ENCODE measurements at places on chromosomes 2 and 18.

- DNase-seq = no peak
Observed at GRCh38 chr2:149528983-149529382, 58.6 kb downstream of the MMADHC start.

DNA sequence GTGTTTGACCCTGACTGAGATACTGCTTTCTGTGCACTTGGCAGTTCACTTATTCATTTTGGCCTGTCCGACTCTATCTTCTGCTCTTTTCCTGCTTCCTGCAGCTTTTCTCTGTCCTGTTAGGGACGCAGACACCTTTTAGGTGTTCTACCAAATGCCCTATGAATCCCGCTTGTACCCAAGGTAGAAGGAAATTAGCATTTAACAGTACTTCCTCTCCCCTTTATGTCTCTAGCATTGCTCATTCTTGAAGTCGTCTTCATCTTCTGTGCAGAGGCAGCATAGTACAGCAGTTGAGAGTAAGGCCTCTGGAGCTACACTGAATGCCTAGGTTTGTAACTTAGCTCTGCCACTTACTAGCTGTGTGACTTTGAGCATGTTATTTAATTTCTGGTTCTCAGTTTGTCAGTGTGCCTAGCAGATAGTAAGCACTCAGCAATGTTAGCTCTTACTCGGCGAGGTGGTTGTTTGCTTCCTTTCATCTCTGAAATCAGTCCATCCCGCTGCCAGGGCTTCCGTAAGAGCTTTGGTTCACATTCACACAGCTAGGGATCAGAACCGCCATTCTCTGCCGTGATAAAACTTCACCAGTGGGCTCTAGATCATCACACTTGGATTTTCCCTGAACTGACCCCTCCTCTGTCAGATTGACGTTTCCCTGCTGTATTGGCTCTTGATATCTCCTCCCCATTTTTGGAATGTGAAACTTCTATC lies 1.4 kb downstream of the CCT7 start:
- DNase-seq = no peak

GRCh38 chr2:28615706-28616105 lies 119.8 kb downstream of the PLB1 start:
- no peak for DNase-seq

GRCh38 chr18:56579451-56579850 lies 58.9 kb downstream of the TXNL1 start:
- no peak for DNase-seq

DNA sequence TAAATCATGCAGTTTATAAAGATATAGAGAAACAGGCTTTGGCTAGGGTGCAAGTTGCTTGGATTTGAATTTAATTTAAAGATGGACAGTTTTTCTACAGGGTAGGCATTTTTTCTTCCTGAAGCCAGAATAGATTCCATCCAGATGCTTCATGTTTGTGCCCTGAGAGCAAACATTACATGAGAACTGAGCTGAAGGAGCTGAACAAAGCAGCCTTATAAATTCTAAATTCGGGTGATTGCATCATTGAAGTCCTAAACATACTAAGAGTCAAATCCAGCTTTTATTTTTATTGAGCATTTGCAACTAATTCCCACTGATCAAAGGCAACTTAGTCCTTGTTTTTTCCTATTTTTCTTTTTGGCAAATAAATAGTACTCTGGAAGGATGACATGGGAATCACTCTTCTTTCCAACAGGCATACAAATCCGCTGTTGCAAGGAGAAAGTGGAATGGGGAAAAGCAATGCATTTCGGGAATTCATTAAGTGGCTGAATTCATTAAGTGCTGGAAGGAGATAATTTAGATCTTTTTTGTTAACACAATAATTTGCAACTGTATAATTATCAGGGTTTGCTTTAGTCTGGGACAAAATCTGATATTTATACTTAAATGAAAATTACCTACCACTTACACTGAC lies 828.0 kb downstream of the SLC4A3 start:
- no peak for DNase-seq

GRCh38 chr2:43764086-43764705 lies 9.6 kb upstream of the DYNC2LI1 start:
- DNase-seq = no peak

DNA sequence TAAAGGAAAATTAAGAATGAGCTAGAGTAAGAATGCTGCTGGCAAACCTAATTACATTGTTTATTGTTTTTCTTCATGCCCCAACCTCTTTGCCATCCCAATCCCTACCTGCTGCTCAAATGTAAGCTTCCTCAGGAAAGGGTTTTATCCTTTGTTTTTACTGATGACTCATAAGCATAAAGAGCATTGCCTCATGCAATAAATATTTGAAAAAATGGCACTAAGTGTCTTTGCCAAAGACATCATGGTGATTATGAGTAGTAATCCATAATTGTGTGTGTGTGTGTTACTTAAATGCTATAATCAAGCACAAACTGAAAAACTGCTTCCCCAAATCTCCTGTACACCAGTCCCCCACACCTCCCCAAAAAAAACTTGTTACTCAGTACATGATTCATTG lies 53.4 kb downstream of the DNER start:
- DNase-seq = no peak

GRCh38 chr2:85748985-85749875 lies 4.6 kb upstream of the ATOH8 start:
- no peak for DNase-seq

- no peak for DNase-seq
Observed at GRCh38 chr2:53987336-53987921, 16.6 kb upstream of the PSME4 start.

- no peak for DNase-seq
Observed at GRCh38 chr2:241863536-241863954, 4.9 kb upstream of the PDCD1 start.

DNA sequence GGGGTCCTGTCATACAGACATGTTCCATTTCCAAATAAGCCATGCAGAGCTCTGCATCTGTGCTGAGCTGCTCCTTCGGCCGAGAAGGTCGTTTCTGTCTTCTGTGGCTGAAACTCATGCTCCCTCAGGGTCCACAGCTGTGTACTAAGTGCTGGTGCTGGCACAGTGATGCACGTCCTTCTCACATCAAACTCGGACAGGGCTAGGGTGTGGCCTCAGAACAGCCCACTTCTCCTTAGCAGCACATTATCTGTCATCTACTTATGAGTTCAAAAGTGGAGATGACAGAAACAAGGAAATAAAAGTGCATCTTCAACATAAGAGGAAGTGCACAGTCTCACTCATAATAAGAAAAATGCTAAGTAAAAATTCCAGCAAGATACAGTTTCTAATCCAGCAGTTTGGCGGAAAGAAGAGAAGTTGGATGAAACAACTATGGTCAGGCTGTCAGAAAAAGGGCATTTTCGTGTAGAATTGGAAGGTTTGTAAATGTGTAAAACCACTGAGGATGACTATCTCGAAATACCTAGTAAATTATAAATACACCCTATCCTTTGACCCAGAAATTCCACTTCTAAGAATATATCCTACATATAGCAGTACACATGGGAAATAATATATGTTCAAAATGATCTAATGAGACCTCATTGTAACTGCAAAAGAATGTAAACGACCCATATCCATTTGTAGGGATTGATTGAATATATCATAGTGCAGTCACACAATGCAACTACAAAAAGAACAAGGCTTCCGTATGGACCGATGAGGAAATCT lies 53.7 kb upstream of the APCDD1 start:
- no peak for DNase-seq

- DNase-seq = no peak
Observed at GRCh38 chr18:49276680-49277079, 183.8 kb downstream of the DYM start.

GRCh38 chr18:11179959-11180519 lies 30.7 kb upstream of the PIEZO2 start:
- no peak for DNase-seq

GRCh38 chr2:33024758-33025157 lies 78.0 kb downstream of the LTBP1 start:
- DNase-seq = no peak

GRCh38 chr2:58769864-58770234 lies 528.7 kb upstream of the FANCL start:
- no peak for DNase-seq

DNA sequence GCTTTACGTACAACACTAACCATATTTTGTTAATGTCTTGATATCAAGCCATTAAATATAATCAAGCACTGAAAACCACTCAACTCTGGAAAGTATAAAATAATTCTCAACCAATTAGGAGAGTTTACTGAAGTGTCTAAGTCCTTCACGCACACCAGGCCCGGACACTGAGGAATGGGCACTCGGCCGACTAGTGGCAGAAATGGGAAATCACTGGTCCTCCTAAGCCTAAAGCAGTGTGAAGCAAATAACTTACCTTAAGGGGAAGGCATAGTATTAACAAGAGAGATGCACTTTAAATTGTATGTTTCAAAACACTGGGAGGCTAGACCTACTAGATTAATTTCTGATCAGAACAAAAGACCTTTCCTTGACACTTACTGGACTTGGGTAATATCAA lies 45.7 kb downstream of the FAM210A start:
- no peak for DNase-seq

DNA sequence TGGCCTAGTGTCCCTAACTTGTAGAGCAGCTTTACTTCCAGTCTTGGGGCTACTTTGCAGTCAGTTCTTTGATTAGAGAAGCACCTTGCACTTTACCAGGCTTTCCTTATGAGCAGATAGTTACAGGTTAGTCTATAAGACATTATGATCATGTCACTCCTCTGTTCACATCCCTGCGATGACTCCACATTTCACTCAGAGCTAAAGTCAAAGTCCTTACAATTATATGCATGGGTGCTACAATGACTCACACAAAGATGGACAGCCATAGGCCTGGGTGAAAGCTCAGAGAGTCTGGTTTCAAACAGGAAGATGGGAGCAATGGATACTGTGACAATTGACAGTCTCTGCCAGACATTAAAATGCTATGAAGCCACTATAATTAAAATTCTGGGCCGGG lies 27.1 kb upstream of the SSB start:
- no peak for DNase-seq

GRCh38 chr2:47206181-47206580 lies 51.1 kb upstream of the STPG4 start:
- no peak for DNase-seq

DNA sequence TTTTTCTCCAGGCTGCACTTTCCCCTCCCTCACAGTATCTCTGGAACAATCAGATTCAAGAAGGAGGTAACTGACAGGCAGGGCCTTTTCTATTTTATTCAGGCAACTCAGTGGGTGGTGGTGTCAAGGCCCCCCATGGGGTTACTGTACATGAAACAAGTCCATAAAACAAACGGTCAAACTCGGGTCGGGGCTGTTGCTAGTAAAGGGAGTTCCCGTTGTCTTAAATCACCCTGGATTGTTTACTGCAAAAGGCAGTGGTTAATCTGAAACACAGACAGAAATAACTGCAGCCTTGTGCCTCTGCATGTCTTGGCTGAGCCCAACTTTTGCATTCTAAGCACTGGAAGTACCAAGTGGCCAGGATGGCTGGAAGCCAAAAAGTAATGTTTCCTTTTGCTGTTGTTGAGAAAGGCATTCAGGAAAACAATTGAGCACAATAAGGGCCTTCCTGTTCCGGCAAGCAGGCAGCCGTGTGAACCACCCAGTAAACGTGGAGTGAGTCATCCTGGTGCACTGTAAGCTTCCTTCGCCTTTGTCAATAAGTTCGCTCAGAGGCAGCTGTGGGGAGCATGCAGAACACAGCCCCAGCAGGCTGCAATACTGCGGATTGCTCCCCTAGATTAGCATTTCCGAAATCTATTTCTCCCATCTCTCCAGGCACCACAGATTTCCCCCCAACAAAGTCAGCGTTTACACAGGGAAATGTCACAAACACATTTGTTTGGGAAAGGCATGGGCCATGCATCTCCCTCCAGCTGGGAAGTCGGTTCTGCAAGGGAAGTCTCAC lies 149.6 kb downstream of the IRS1 start:
- DNase-seq = no peak

GRCh38 chr2:10332402-10333246 lies 29.9 kb downstream of the HPCAL1 start:
- no peak for DNase-seq

GRCh38 chr2:211049321-211050018 lies 493.1 kb downstream of the CPS1 start:
- no peak for DNase-seq

GRCh38 chr2:232454630-232455029 lies 1.3 kb upstream of the ALPI start:
- no peak for DNase-seq

DNA sequence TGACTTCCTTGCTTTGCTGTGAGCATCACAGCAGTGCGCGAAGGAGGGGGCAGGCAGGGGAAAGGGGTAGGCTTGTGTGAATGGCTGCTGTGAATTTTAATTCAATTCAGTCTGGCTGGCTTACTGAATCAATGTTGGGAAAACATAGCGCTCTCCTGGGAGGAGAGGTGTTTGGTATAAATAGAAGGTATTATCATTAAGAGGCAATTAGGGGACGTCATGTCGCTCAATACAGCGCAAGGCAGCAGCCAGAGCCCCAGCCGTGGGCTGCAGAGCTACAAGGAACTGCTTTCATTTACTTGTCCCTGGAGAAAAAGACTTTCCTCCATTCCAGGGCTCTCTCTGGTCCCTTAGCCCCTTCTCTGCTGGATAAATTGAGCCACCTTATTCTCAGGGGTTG lies 181.4 kb upstream of the MSH6 start:
- no peak for DNase-seq

DNA sequence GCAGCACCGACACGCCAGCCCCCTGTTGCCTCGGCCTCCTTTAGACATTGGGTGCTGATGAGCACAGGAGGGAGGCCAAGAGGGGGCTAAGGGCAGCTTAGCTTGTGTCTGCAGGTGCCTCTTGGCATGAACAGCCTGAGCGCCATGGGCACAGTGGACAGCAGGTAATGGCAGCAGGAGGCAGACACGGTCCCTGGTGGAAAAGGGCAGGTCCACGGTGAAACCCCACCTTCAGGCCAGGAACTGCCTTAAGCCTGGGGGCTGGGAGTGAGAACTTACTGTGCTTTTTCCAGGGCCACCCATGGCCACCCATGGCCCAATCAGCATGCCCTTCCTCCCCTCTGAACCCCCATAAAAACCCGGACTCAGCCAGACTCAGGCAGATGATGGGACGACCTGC lies 633.4 kb upstream of the TMEFF2 start:
- no peak for DNase-seq

- DNase-seq = no peak
Observed at GRCh38 chr2:69801745-69802290, 27.6 kb upstream of the GMCL1 start.

GRCh38 chr2:172545408-172546075 lies 10.3 kb upstream of the PDK1 start:
- DNase-seq = no peak

DNA sequence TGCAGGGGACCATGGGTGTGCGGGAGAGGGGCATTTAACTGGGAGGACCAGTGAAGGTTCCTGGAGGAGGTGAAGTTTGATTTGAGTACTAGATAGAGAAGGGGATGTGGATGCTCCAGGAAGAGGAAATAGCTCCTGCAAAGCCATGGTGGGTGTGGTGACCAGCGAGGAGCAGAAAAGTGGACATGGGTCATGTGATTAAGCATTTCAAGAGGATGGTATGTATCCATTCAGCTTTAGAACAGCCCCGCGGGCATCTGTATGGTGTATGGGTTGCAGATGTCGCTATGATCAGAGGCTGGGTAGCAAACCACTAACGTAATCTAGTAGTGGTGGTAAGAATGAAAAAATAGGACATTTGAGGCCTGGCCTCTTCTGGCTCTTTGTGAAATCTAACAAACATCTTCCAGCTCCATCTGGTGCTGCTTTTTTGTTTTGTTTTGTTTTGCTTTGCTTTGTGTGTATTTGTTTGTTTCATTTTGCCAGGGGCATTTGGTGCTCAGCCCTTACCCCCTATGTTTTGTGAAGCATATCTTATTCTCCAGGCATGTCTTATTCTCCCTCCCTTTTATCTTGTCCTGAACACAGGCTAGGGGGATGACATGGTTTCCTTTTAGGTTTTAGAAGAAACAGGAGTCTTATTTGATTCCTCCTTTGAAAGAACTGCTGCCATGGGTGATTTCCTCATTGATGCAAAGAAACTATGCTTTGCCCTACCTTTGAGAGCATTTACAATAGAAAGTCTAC lies 226.1 kb downstream of the LRRTM1 start:
- no peak for DNase-seq

Measured in stimulated activated CD8-positive, alpha-beta memory T cell treated with anti-CD3 and anti-CD28 coated beads, Interleukin-15, amount 100 ng/mL, for 4 hours (primary cell).